ENCODE measurements at places on chromosomes 4 and X. TPM values are rescaled to one million over a fixed set of nuclear protein-coding genes. Genes with fewer than 3 reads are reported as not detected.

The TIMM17B gene
- total RNA-seq, result 53.4 TPM

DNA sequence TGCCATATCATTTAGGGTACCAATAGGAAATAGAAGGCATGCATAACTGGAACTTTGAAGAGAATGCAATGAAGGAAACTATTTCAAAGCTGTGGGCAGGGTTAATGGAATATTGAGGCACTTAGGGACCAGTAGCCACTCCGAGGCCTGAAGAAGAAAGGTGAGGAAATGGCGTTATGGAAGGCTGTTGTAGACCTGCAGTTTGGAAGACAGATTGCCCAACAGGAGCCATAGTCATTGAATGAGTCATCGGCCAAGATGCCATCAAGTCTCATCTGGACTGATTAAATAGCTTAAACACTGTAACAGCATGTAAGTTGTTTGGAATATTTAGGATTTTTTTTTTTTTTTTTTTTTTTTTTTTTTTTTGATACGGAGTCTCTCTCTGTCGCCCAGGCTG is 11.6 kb downstream of the CXCL13 start:
- no peak for DNase-seq

DNA sequence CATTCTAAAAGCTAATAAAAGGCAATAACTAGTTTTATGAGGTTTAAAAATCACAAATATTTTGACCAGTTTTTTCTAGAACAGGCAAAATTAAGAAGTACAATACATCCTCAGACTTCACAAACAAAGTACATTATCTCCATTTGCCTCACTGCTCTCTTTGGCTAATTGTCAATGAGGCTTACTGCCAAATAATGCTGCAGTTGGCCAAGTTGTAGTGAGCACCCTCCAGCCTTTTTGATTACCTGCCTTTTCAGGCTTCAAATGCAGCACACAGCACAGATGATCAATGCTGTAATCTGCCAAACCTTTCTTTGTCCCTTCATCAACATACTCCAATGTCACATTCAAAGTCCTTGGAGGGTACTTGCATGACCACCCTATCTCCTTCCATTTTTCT is 605.2 kb downstream of the KLHL13 start:
- no peak for DNase-seq

- no peak for DNase-seq
These were observed 20.2 kb downstream of the TMEM31 start for GRCh38 chrX:103730796-103731493.

The COL4A5 gene
- total RNA-seq, result 11.9 TPM

GRCh38 chrX:97639526-97639925 is 755.8 kb downstream of the RPA4 start:
- DNase-seq, result no peak

DNA sequence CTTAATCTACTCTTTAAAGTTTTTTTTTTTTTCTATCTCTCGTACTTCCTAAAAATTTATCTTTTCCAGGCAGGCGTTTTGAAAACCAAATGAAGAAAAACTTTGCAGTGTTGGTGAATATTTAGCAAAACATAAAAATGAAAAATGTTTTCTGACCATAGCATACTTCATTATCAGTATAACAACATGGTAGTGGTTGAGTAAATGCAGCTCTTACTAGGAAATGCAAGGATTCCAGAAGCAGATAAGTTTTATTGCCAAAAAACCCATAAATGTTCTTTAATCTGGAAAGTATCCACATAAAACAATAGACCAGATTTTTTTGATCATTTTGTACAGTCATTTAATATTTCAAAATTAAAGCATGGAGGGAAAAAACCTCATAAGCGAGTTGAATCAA is 136.9 kb upstream of the GUCY1A1 start:
- DNase-seq, result no peak

The ZCCHC12 gene
- 0.14 TPM for total RNA-seq
